ENCODE measurements at places on chromosomes 7 and 10. TPM values are rescaled to one million over a fixed set of nuclear protein-coding genes. Genes with fewer than 3 reads are reported as not detected.

The UCMA gene
- not detected for total RNA-seq

The RTKN2 gene
- 7.5 TPM for total RNA-seq

The EPO gene
- not detected for total RNA-seq

The DENND2A gene
- total RNA-seq = 16.4 TPM

The CPA2 gene
- total RNA-seq = not detected

The CDNF gene
- 1.4 TPM for total RNA-seq

The PDE1C gene
- 17.8 TPM for total RNA-seq

The ATOH7 gene
- total RNA-seq = 1.4 TPM

The GALNT17 gene
- 13.3 TPM for total RNA-seq

The ATP5MK gene
- total RNA-seq = 121 TPM

The GHRHR gene
- total RNA-seq = not detected

The CNPY1 gene
- 0.16 TPM for total RNA-seq

The LRRC17 gene
- total RNA-seq = 27.0 TPM

The HEPACAM2 gene
- not detected for total RNA-seq

The FZD1 gene
- 10.0 TPM for total RNA-seq

The ADO gene
- total RNA-seq = 38.7 TPM

The TAF5 gene
- 13.1 TPM for total RNA-seq

The MYH16 gene
- not detected for total RNA-seq

The FFAR4 gene
- not detected for total RNA-seq

The NEUROG3 gene
- not detected for total RNA-seq

The SYT15 gene
- 0.47 TPM for total RNA-seq

The TEX47 gene
- not detected for total RNA-seq

The CDHR1 gene
- total RNA-seq = 1.2 TPM

The PLA2G12B gene
- total RNA-seq = not detected

The PON1 gene
- not detected for total RNA-seq

The MNX1 gene
- not detected for total RNA-seq

The PLEKHS1 gene
- total RNA-seq = not detected

The PPP1R17 gene
- total RNA-seq = 2.7 TPM

The EIF5AL1 gene
- total RNA-seq = 0.16 TPM

The CRHR2 gene
- total RNA-seq = 1.1 TPM

The SUN1 gene
- 154 TPM for total RNA-seq

The C10orf67 gene
- total RNA-seq = 0.16 TPM

The SEMA4G gene
- 8.0 TPM for total RNA-seq

The JMJD1C gene
- total RNA-seq = 355 TPM

The TAS2R4 gene
- 4.5 TPM for total RNA-seq

The PDE6C gene
- total RNA-seq = not detected
